ENCODE measurements at places on chromosomes 1 and 21.

GRCh38 chr1:34898330-34898761 lies 31.1 kb downstream of the DLGAP3 start:
- no peak for DNase-seq

DNA sequence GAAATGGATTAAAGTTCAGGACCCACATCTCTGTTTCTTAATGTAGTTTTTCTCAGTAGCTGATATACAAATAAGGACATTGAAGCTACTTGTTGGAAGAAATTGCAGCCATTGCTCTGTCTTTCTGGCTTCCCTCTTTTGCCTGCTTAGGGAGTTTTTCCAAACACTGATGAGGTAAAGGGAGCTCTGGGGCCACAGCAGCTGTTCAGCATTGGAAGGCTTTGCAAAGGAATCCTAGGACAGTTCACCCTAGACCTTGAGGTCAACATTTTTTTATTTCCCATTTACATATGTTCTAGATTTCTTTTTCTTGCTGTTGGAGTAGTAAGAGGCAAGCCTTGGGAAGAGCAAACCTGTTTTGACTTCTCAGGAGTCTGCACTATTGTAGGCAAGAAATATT lies 126.9 kb upstream of the PLPPR5 start:
- no peak for DNase-seq

DNA sequence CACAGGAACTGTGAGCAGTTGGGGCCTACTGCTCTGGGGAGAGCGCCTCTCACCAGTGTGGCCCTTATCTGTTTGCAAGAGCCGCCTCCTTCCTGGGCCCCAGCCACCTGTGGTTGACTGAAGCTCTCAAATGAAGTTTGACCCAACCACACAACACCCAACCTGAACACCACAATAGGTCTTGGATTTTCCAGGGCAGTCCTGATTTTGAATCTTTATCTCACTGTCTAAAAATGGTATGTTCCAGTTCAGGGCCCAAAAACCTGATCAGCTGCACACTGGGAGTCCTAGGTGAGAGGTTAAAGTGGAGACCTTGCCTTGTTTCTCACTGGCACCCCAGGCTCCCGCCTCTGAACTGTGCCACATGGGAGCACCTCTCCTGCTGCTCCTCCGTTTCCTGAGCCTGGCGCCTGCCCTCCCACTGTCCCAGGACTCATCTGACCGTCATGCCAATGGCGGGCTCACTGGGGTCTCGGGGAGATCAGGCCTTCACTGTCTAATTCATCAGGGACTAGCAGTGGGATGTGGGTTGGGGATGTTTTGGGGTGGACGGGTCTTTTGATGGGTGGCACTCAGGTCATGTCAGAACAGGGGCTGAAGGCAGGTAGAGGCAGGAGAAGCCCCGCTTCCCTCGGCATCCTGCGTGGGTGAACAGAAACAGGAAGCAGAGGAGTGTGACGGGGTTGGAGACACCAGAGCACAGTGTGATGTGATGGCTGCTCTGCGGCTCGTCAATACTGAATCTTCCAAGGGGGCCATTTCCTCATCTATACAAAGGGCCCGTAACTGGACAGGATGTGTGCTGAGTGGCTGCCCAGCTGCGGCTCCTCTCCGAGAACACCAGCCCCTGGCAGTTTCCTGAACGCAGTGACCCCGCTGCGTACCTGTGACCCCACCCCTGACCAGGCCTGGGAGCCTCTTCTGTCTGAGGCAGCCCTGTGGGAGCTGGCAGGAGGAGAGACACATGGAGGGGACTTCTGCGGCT lies 59.6 kb upstream of the ITPKB start:
- no peak for DNase-seq

- no peak for DNase-seq
Observed at GRCh38 chr1:84497631-84498275, 8.4 kb upstream of the SPATA1 start.

- DNase-seq: no peak
Observed at GRCh38 chr21:38171723-38172344, 85.0 kb upstream of the KCNJ15 start.

DNA sequence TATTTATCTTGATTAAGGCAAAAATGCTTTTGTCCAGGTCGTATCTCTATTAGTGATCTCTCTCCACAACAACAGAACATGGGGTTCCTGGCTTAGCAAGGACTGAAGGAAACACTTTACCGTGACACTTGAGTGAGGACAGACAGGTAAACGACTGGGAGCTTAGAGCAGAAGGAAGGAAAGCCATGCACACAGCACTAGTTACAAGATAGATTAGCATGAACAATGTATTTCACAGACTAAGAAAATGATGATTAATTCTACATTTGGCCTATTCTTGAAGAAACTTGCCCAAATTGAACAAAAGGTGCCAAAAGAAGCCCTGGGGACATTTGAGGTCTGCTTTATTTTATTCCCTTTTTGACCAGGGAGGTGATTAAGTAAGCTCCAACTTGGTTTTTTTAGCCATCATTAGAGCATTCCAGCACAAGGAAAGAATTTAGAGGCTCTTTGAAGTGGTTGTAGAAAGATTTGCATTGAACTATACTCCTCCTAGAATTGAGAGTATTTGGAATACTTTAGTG lies 248.5 kb downstream of the USP25 start:
- DNase-seq: no peak

- DNase-seq: no peak
Observed at GRCh38 chr1:101859941-101860340, 136.8 kb downstream of the OLFM3 start.

DNA sequence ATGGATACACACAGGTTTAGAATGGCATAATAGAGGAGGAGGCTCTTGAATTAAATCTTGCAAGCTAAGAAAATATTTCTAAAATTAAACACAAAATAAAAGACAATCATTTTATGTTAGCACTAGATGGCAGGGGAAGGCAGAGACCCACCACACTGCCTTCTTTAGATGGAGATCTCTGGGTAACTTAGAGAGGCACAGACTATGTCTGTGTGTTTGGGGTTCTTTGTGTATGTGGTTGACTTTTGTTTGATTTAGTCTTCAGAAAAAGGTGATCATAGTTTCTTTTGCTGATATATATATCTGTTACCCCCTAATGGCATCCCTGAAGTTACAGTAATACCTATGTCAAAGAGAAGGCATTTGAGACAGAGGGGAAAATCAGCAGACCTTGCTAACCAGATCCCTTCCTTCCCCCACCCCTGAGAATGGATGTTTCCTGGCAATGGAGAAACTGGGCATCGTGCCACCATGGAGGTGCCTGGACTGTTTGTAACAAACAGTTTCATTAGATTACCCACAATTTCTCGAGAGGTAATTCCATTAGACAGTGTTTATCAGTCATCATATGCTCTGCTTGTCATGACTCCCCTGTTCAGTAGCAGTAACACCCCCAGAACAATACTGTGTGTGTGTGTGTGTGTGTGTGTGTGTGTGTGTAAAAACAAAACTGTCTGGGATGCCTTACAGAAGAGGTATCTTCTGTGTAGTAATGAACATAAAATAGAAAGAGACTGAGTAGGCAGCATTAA lies 228.3 kb upstream of the DEPDC1 start:
- DNase-seq: peak; percentile 73

DNA sequence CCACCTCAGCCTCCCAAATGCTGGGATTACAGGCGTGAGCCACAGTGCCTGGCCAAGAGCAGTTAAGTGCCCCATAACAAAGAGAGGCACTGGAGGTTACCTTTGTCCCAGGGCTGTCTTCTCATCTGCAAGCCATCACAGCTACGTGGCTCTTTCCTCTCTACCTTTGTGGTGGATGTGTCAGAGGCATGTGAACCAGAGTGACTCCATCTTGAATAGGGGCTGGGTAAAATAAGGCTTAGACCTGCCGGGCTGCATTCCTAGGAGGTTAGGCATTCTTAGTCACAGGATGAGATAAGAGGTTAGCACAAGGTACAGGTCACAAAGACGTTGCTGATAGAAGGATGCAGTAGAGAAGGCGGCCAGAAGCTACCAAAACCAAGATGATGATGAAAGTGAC lies 59.4 kb upstream of the POU2F1 start:
- no peak for DNase-seq

DNA sequence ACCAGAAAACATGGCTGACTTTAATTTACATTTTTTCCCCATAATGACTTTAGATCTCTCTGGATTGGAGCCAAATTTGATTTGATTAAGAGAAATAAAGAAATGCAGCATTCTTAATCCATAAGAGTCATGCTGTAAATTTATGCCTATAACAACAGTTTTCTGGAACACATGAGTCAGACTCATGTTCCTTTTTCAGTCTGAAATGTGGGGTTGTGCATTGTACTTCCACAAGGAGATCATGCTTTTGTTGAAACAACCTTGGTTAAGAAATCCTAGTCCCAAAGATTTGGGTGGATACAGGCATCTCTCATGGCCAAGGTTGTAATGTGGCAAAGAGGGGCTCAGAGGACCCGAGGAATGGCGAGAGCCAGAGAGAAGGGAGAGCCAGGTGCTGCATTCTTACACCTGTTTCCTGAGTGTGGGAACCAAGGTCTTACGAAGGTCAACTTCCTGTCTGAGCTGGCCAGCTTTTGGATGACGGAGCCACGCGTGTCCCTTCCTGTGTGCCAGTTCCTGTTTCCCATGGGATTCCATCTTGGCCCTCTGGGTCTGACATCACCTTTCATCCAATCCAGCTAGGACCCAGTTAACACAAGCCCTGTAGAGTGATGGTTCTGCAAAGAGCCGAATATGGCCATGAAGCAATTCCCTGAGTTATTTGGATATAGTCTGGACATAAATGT lies 23.1 kb downstream of the CLDN14 start:
- no peak for DNase-seq

DNA sequence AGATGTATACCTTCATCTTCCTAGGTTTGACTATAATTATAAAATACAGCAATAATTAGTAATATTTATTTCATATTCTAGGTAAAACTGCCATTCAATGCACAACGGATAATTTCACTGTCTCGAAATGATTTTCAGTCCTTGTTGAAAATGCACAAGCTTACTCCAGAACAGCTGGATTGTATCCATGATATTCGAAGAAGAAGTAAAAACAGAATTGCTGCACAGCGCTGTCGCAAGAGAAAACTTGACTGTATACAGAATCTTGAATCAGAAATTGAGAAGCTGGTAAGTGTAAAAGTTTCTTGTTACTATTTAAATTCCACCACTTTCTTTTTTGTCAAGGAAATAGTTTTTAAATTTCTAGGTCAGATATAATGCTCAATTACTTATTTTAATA lies 30.7 kb downstream of the BACH1 start:
- no peak for DNase-seq

DNA sequence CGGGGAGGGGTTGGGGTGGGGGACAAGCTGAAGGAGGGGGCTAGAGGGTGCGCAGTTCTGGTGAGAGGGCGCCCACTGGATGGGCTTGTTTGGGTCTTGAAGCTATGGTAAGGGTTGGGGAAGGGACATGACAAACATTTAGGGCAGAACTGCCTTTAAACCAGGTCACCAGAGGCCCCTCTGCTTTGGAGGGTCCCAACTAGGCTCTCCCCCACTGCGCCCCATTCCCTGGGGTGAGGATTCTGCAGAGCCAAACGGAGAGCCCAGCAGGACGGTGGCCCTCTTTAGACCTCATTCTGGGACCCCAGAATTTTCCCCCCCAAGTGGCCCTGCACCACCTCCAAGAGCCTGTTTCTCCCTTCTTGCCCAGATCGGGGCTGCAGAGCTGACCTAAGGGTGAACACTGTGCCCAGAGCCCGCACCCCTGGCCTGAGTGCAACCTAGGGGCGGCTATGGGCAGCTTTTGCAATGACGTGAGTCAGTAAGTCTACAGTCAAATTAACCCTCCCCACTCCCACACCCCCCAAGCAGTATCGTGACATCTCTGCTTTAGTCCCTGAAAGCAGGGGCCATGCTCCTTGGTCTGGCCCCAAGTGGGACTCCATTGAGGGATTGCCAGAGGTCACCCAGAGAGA lies 593.8 kb downstream of the MATN1 start:
- DNase-seq: no peak

DNA sequence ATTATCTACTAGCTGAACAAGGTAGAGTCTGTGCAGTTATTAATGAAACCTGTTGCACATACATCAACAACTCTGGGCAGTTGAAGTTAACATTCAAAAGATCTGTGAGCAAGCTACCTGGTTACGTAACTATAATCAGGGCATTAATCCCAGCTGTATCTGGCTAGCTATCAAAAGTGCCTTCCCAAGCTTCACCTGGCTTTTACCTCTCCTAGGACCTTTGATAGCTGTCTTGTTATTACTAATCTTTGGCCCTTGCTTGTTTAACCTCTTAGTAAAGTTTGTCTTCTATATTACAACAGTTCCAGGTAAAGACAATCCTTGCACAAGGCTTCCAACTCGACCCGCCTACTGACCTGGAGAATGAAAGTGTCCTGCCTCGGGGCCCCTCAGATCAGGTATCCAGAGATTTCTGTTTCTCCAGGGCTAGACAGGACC lies 29.6 kb upstream of the SLC6A9 start:
- DNase-seq: no peak

GRCh38 chr21:38691631-38692030 lies 114.1 kb upstream of the ETS2 start:
- no peak for DNase-seq

- DNase-seq: no peak
Observed at GRCh38 chr1:223731133-223731770, 18.9 kb downstream of the CAPN2 start.

DNA sequence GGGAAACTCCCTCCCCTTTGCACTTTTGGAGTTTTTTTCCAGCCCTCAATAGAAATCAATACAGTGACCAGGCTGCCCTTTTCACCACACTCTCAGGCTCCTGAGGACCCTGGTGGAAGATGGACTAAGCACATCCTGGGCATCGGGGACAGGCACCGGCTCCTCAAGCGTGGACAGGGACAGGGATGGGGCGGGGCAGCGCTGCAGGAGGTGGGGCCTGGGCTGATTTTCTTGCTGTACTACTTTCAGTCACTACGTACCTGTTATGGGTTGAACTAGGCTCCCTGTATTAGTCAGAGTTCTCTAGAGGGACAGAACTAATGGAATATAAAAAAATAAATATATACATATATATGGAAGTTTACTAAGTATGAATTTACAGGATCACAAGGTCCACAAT lies 2.5 kb downstream of the MX2 start:
- no peak for DNase-seq

- no peak for DNase-seq
Observed at GRCh38 chr1:175978926-175979325, 228.2 kb downstream of the COP1 start.

DNA sequence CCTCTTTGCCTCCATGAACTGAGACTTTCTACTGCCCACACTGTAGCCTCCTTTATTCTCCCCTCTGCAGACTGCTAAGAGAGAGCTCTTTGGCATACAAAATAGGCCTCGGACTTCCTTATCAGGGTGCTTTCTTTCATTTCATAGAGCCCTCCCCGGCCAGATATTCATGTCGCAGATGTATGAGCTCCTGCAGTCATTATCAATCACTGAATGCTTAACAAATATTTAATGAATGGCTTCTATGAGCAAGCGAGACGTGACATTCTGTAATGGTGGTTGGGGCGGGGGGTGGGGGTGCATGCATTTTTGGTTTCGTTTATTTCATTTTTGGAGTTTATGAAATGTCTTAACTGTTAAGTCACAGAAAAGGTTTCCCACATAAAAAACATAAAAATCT lies 344.8 kb upstream of the KAZN start:
- DNase-seq: no peak

GRCh38 chr1:242877229-242877628 lies 352.7 kb upstream of the PLD5 start:
- no peak for DNase-seq

- no peak for DNase-seq
Observed at GRCh38 chr1:109229531-109230127, 15.9 kb downstream of the SARS1 start.

Measured in SK-N-SH (cell line).